ENCODE measurements at places on chromosomes 1 and 21.

DNA sequence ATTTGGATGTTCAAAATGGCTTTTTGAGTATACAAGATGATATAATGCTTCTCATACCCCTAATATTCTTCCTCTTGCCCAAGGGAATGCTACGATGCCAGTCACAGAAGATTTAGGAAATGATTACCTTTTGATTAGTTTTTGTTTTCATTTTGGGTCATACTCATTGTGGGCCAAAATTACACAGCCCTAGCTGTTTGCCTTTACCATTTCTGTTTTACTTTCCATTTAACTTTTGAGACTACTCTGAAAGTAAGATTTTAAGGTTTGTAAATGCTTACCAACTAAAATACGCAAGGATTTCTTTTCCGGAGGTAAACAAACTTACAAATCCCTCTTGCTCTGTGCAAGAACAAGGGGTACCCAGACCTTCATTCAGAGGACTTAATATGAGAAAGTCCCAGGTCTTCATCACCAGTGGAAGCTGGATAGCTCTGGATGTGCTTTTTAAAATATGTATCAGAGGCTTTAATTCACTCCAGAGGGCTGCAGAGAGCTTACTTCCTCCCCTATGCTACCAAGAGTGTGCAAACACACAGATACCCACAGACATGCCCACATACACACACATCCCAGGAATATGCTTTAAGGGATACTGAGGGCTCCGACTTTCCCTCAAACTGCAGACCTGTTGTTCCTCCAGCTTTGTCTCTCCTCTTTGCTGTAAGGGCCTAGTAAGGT lies 631.4 kb downstream of the SMYD3 start:
- DNase-seq: no peak

DNA sequence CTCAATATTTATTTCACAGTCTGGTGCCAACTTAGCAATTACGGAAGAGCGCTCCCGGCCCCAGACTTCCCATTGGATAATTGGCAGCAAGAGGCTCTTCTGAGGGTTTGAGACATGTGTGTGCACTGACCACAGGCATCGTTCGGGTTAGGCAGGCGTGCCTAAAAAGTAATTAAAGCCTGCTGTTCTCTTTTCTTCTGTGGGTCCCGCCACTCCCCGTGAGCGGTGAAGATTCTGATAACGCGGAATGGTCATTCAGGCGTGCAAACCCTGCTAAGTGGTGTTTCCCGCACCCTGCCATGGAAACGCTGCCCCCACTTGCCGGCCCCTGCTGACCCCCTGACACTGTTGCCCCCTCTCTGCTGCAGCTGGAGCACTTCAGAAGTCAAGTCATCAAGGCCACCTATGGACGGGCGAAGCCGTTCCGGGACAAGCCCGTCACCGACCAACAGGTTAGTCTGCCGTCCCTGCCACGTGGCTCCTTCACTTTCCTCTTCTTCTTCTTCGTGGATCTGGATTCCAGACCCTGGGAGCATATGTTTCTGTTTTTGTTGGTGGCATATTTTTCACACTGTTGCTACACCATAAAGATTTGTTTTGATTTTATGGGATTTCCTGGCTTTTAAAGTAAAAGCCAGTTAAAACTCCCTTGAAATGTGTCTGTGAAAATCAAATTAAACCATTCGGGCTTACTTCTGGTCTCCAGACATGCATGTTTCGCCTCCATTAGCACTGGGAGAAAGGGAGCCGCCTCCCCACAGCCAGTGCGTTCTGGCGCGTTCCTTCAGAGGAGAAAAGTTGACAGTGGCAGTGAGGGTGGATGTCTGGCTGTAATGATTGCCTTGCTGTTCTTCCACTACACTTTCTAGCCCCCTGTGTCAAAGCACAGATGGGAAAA lies 79.9 kb downstream of the FHAD1 start:
- DNase-seq: no peak

- peak; percentile 36 for DNase-seq
These were observed 170.2 kb downstream of the PLPP3 start for GRCh38 chr1:56409112-56409691.

DNA sequence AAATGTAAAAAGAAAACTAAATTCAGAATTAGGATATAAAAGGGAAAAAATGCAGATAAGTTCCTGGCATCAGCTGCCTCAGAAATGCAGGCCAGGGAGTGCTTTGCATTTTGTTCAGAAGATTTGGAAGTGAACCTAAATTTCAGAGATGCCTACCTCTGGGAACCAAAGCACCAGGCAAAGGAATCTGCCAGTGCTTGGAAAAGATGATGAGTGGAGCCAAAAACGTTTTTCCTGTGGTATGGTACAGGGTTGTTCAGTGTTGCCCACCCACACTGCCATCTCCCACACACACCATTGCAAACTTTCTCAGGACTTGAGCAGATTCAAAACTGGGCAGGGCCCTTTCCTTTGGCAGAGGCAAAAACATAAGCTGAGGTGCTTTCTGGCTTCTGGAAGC lies 349.5 kb downstream of the TGFB2 start:
- no peak for DNase-seq

DNA sequence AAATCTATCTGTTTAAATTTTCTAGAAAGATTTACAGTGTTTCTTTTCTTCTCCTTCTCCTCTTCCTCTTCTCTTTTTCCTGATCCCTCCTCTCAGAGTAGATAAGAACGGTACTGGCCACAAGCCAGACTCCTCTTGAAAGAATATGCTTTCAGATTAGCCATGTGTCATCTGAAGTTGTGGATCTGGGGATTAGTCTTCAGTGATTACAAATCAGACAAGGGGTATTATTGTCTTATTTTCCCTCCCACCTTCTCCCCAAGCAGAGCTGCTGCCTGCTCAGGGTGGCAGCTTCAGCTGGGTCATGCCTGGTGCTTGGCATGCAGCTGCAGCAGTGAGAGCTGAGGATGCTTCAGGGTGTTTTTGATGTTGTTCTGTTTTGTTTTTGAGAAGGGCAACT lies 42.7 kb downstream of the SGIP1 start:
- DNase-seq: no peak

- DNase-seq: no peak
These were observed 28.9 kb downstream of the CA6 start for GRCh38 chr1:8974551-8974950.

GRCh38 chr1:198134252-198134651 lies 22.5 kb upstream of the NEK7 start:
- DNase-seq: no peak

GRCh38 chr1:200738949-200739651 lies 407 bp downstream of the CAMSAP2 start:
- DNase-seq: peak; percentile 47
